ENCODE measurements at places on chromosomes 1 and 21.

DNA sequence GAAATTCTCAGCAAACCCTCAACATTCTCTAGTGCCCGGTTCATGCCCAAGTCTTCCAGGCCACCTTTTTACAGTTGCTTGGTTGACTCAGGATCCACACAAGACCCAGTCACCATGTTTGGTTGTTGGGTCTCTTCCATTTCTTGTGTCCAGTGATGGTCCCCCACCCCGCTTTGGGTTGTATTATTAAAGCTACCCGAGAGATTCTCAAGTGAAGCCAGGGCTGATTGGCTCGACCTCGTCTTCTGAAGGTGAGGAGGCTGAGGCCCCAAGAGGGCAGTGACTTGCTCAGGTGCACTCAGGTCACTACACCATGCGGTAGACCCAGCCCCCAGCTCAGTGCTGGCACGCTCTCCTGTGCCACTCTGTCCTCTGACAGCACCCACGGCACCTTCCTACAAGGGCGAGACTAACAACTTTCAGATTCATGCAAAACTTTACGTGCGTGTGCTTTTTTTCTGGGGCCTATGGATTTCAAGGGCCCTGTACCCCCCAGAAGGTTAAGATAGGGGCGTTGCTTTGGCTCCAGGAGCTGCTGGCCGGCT, 50.3 kb downstream of the CAPN9 start:
- DNase-seq = no peak

- DNase-seq = no peak
Measured at GRCh38 chr1:219514728-219515127, 98.2 kb downstream of the ZC3H11B start.

DNA sequence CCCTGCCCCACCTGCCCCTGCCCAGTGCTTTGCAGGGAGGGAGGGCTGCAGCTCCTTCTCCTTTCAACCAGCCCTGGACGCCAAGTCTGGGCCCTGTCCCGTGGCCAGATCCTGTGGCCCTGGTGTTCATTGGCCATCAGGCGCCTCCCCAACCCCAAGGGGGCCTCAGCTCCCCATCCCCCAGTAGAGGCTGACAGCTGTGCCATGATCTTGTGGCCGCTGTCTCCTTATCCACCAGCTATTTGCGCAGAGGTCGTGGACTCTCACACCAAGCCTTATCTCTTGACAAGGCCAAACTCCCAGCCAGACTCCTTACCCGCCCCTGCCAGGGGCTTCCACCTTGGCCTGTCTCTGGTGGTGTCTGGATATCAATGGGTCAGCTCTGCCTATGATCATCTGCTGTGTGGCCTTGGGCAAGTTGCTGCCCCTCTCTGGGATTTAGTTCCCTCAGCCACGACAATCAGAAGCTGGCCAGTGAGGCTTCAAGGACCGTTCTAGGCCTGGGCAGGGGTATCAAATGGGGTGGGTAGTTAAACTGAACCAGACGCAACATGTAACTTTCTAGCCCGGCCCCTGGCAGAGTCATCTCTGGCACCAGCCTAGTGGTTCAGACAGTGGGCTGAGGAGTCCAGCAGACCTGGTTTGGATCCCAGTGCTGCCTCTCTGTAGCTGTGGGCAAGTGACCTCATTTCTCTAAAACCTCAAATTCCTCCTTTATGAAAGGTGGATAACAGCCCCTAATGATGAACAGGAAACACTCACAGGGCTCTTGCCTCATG, 3.3 kb upstream of the COL8A2 start:
- DNase-seq = no peak

DNA sequence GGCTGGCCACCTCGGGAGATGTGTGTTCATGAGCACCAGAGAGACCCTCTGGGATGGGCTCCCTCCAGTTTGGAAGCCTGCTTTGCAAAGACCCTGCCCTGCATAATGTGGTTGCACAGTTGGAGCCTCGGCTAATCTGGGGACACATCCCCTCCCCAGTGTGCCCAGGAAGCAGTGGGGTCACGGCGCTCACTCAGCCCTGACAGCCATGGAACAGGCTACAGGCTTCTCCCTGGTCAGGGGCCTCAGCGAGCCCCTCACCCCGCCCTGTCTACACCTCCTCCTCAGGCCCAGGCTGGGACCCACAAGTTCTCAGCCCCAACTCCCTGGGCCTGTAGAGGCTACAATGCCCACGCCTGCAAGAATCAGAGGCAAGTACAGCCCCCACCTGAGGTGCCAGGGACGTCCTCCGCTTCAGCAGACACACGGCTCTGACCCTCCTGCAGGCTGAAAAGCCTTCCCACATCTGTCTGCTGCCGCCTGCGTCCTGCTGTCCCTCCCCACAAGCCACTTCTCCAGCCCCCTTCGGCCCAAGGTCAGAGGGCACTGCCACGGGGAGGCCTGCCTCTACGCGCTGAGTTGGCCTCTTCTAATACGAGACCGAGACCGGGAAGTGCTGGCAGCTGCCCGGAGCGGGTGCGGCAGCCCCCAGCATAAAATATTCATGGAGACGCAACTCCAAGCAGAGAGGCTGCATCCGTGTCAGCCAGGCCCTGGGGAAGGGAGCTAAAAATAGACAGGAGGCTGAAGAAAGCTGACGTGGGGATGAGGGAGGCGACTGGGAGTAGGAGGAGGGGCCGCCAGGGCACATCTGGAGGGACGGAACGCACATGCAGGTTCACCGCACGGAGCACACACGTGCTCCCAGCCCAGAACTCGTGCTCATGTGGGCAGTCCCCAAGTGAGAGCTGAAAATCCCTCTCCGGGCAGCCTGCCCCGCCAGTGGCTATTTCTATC, 15.2 kb upstream of the GPR153 start:
- peak; percentile 84 for DNase-seq

- peak; percentile 91 for DNase-seq
Measured at GRCh38 chr1:16217061-16217785, 4.8 kb upstream of the ARHGEF19 start.

- no peak for DNase-seq
Measured at GRCh38 chr1:45329445-45329844, 2.8 kb downstream of the HPDL start.

- no peak for DNase-seq
Measured at GRCh38 chr21:42636520-42637266, 16.7 kb upstream of the PDE9A start.

GRCh38 chr1:99659755-99660210, 13.9 kb downstream of the PALMD start:
- no peak for DNase-seq

DNA sequence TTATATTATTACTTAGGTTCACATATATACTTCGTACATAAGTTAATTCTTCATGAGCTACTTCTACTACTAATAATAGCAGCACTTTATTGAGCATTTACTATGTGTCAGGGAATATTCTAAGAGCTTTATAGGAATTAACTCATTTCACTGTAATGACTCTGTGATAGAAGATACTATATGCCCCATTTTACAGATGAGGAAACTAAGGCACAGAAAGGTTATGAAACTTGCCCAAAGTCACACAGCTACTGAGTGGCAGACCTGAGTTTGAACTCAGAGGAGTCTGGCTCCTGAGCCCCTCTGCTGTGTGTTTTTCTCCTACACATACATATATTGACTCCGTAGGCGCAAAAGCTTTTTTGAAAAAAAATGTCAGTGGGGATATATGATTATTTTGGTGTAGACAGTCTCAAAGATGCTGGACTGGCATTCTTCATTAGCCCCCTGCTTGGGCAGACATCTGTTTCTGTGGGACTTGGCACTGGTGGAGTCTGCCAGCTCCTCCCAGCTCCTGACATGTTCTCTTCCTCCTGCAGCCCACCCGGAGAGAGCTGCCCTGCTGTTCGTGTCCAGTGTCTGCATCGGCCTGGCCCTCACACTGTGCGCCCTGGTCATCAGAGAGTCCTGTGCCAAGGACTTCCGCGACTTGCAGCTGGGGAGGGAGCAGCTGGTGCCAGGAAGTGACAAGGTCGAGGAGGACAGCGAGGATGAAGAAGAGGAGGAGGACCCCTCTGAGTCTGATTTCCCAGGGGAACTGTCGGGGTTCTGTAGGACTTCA, 70.9 kb downstream of the TCP10L start:
- DNase-seq = peak; percentile 65

- DNase-seq = no peak
Measured at GRCh38 chr1:51919684-51920083, 41.2 kb upstream of the NRDC start.

DNA sequence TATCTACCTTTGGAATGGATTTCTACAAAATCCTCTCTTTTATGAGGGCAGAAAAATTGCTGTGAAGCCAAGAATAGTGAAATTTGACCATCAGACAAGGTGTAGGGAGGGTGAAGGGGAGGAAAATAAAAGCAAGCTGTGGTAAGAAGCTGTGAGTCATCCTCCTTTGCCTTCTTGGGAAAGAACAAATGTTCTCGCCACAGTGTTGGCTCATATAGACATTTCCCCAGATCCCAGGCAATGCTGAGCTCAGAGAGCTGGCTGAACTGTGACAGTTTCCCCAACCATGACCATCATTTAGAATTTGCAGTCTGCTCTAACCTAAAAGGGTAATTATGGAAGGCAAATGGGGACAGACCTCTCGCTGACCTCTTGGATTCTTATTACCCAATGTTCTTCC, 235.4 kb downstream of the PBX1 start:
- no peak for DNase-seq

DNA sequence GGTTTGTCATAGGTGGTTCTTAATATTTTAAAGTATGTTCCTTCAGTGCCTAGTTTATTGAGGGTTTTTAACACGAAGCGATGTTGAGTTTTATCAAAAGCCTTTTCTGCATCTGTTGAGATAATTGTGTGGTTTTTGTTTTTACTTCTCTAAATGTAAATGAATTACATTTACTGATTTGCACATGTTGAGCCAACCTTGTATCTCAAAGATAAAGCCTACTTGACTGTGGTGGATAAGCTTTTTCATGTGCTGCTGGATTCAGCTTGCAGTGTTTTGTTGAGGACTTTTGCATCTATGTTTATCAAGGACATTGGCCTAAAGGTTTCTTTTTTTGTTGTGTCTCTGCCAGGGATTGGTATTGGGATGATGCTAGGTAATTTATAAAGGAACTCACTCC, 142.5 kb downstream of the PRDM2 start:
- no peak for DNase-seq

GRCh38 chr1:193058529-193059281, 455 bp downstream of the UCHL5 start:
- peak; percentile 61 for DNase-seq

DNA sequence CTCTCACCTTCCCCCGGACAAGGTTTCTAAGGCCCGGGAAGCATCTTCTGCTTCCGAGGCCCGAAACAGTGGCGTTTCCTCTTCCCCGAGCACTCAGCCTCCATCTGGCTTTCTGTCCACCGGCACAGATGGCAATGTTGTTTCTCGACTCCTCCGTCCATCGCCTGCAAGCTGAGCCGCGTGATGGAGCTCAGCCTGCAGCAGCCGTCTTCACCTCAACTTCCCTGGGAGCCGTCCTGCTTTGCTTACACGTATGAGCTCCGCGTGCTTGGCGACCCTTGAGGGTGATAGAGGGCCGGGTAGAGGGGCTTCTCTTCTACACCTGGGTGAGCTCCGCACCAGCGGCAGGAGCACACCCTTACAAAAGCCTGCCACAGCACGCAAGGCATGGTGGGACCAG, 80.4 kb downstream of the AJAP1 start:
- DNase-seq = peak; percentile 74

DNA sequence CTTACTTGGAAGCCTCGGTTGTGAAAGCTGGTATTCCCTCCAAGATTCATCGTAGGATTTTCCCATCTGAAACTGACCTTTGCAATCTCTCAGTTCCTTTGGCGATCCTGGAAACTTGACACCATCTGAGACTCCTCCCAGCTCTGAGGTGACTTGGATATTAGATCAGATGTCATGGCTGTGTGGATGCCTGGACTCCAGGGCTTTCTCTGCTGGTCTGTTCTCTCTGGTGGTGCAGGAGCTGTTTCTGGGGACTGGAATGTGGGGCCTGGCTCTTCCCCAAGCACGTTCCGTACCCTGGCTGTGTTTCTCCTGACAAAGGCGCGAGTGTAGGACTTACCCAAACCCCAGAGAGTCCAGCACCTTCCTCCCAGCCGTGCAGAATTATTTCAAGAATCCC, 252.2 kb downstream of the RPS6KC1 start:
- no peak for DNase-seq

- DNase-seq = no peak
Measured at GRCh38 chr1:36802018-36802417, 232.3 kb downstream of the GRIK3 start.

DNA sequence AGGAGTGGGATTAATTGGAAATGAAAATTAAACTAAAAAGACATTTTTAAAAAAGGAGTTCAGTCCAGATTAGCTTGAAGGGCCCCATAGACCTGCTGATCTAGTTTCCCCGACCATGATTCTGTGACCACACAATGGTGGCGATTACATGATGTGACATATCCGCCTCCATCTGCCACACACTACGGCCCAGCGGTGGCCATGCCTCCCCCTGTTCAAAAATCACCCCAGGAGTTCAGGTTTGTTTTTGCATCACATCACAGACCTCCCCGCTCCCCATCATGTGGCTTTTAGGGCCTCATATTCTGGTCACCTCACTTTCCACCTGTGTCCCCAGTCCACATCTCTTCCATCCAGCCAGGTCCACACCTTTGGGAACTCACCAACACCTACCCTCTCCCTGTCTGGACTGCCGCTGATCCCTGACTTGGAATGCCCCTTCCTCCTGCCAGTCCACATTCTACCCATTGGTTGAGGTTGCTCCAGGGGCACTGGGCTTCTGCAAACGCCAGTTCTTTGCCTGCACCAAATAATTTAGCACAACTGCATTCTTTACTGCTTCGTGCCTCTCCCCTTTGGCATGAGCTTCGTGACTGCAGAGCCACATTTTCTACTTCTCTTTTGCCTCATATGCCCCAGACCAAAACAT, 38.9 kb downstream of the CD247 start:
- no peak for DNase-seq

Data from brain (organoid and tissue), 16 donors.